ENCODE measurements at places on chromosomes 7 and 10.

- no peak for DNase-seq
These were observed 68.2 kb downstream of the SLC37A3 start for GRCh38 chr7:140330128-140330527.

DNA sequence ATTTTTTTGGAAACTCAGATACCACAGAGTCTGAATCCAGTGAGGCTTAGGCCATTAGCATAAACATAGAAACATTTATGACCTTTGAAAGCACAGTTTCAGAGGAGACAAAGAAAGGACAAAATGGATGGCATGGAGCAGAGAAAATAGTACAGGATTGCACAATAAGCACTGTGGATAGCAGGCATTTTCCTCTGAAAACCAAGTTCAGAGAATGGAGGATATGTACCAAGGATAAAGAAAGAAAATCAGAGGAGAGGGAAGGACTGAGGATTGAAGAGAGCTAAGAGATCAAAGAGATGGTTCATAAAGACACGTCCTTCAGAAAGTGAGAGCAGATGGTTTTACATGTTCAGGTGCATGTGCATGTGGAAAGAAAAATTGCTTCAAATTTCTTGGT, 707.2 kb upstream of the CELF2 start:
- DNase-seq: no peak

- DNase-seq: no peak
These were observed 31.4 kb downstream of the SHH start for GRCh38 chr7:155780884-155781283.

DNA sequence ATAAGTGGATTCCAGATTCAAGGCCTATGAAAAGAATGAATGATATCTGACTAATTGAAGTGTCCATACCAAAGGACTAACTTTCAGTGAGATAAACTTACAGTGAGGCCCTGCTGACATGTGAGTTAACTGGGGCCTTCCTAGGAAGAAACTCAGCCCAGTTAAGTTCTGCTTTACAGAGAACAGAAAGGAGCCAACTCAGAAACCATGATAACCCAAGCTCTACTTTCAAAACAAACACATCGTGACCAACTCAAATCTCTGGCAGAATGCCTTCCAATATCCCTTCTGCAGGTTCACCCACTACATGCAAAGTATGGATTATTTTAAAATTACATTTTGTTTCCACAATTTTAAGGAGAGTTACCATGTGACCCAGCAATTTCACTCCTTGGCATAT, 75.8 kb upstream of the MRLN start:
- no peak for DNase-seq
